Placental pericyte (primary cell): ENCODE measurements at places on chromosomes 4 and X. TPM values are rescaled to one million over a fixed set of nuclear protein-coding genes. Genes with fewer than 3 reads are reported as not detected.

GRIA3 gene
- total RNA-seq, result 0.22 and 6.2 TPM in 2 replicates

CDKN2AIP gene
- total RNA-seq, result 10.9 and 27.5 TPM in 2 replicates

TCP11X2 gene
- total RNA-seq, result not detected in 2 replicates

MAGEA4 gene
- total RNA-seq, result not detected in 2 replicates

ABCG2 gene
- 17.8 and 52.5 TPM in 2 replicates for total RNA-seq

HMX1 gene
- total RNA-seq, result not detected in 2 replicates

CWH43 gene
- not detected in 2 replicates for total RNA-seq

ARMCX4 gene
- 2.2 and 3.3 TPM in 2 replicates for total RNA-seq

MAGEB10 gene
- total RNA-seq, result not detected in 2 replicates

ZFP42 gene
- under 0.01 and 0.22 TPM in 2 replicates for total RNA-seq

FAM114A1 gene
- 319 and 352 TPM in 2 replicates for total RNA-seq

CXXC4 gene
- under 0.01 and 0.14 TPM in 2 replicates for total RNA-seq

RNF150 gene
- total RNA-seq, result 0.22 and 1.1 TPM in 2 replicates

CYSLTR1 gene
- 0.29 TPM in 1 of 2 replicates, not detected in the other for total RNA-seq

TEC gene
- total RNA-seq, result under 0.01 and 0.72 TPM in 2 replicates

DOCK11 gene
- total RNA-seq, result 31.2 and 40.3 TPM in 2 replicates

ZNF711 gene
- 0.57 TPM in 1 of 2 replicates, not detected in the other for total RNA-seq

AR gene
- total RNA-seq, result 0.22 and 6.2 TPM in 2 replicates

RPL9 gene
- total RNA-seq, result 1,608 and 1,691 TPM in 2 replicates

PRRG1 gene
- 14.2 and 31.3 TPM in 2 replicates for total RNA-seq

SFRP2 gene
- 1.4 TPM in 1 of 2 replicates, not detected in the other for total RNA-seq

PAGE1 gene
- not detected in 2 replicates for total RNA-seq

JCHAIN gene
- total RNA-seq, result 2.6 TPM in 1 of 2 replicates, not detected in the other

ANOS1 gene
- 1.1 and 4.9 TPM in 2 replicates for total RNA-seq

ZNF141 gene
- 8.8 and 11.2 TPM in 2 replicates for total RNA-seq

PDE5A gene
- total RNA-seq, result 85.3 and 105 TPM in 2 replicates

VSIG4 gene
- total RNA-seq, result 0.14 TPM in 1 of 2 replicates, not detected in the other

TCEAL6 gene
- total RNA-seq, result not detected in 2 replicates

UCHL1 gene
- total RNA-seq, result 599 and 1,289 TPM in 2 replicates

ATP2B3 gene
- not detected in 2 replicates for total RNA-seq

CT47B1 gene
- not detected in 2 replicates for total RNA-seq

SULT1B1 gene
- total RNA-seq, result not detected in 2 replicates

LEF1 gene
- total RNA-seq, result 0.44 and 5.6 TPM in 2 replicates

FGFBP1 gene
- total RNA-seq, result not detected in 2 replicates

SASH3 gene
- not detected in 2 replicates for total RNA-seq

GYPB gene
- total RNA-seq, result not detected in 2 replicates

PLXNB3 gene
- 4.0 and 4.6 TPM in 2 replicates for total RNA-seq

DCHS2 gene
- total RNA-seq, result under 0.01 TPM in 1 of 2 replicates, not detected in the other

MAB21L2 gene
- total RNA-seq, result 0.14 TPM in 1 of 2 replicates, not detected in the other

RNF175 gene
- total RNA-seq, result not detected in 2 replicates

UCP1 gene
- total RNA-seq, result not detected in 2 replicates

ZNF280C gene
- total RNA-seq, result 2.6 and 9.6 TPM in 2 replicates

AKAP14 gene
- total RNA-seq, result not detected in 2 replicates

NPY2R gene
- total RNA-seq, result not detected in 2 replicates

AFAP1 gene
- total RNA-seq, result 97.8 and 118 TPM in 2 replicates

IL15 gene
- total RNA-seq, result 3.5 and 7.0 TPM in 2 replicates

IL1RAPL2 gene
- 5.4 TPM in 1 of 2 replicates, not detected in the other for total RNA-seq

SSX2 gene
- total RNA-seq, result not detected in 2 replicates

ATP6AP2 gene
- 90.9 and 124 TPM in 2 replicates for total RNA-seq

BTC gene
- total RNA-seq, result 0.14 TPM in 1 of 2 replicates, not detected in the other

TMPRSS11D gene
- not detected in 2 replicates for total RNA-seq

MSANTD1 gene
- 0.66 and 0.72 TPM in 2 replicates for total RNA-seq

NKX6-1 gene
- total RNA-seq, result 0.22 TPM in 1 of 2 replicates, not detected in the other

CLDN22 gene
- not detected in 2 replicates for total RNA-seq

CSAG3 gene
- total RNA-seq, result not detected in 2 replicates

NLGN4X gene
- total RNA-seq, result 3.1 and 5.3 TPM in 2 replicates

VCX2 gene
- total RNA-seq, result not detected in 2 replicates

TRAM1L1 gene
- 0.22 and 1.9 TPM in 2 replicates for total RNA-seq

FHIP1A gene
- total RNA-seq, result under 0.01 and 0.14 TPM in 2 replicates
